ENCODE measurements at places on chromosomes 4 and X.
A peak's percentile ranks its signal among the peaks of the same experiment; 100 is the strongest.

- no peak for DNase-seq
Observed at GRCh38 chr4:17081179-17081578, 182.7 kb upstream of the LDB2 start.

DNA sequence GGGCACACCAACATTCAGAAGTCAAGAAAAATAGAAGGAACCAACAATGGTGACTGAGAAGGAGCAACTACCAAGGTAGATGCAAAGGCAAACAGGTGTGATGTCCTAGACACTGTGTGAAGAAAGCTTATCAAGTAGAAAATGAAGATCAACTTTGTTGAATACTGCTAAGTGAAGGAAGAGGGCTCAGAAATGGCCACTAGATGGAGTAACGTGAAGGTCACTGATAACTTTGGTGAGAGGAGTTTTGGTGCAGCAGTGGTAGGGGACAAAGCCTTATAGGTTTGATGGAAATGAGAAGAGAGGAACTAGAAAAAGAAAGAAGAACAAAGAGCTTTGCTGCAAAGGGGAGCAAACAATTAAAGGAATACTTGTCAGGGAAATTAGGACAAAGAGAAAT is 23.5 kb downstream of the OTC start:
- DNase-seq: no peak

GRCh38 chrX:153517423-153517822 is at the start of gene ATP2B3:
ATP2B3 (plus strand) TSS chrX:153517642; CDS start chrX:153536248, 18,606 bp downstream.
- DNase-seq: no peak

GRCh38 chr4:133157460-133158160 is 8.5 kb downstream of the PCDH10 start:
- DNase-seq: no peak

DNA sequence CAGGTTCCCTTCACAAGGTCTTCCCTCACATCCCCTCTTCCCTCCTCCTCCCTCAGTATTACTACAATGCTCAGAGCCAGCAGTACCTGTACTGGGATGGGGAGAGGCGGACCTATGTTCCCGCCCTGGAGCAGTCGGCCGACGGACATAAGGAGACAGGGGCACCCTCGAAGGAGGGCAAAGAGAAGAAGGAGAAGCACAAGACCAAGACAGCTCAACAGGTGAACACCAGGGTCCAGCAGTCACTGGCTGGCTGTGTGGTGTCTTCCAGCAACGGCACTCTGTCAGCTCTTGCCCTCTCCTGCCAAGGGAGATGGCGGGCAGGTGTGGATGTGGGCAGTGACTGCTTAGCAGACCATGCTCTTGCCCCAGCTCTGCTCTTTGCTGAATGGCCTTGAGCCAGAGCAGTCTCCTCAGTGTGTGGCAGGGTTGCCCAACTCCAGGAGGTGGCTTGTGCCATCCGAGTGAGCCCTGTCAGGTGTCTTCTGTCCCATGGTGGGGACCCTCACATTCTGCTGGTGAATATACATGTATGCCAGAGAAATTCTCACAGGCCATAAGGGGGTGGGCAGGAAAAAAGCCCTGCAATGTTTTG is 11.4 kb upstream of the UBA1 start:
- DNase-seq: no peak

DNA sequence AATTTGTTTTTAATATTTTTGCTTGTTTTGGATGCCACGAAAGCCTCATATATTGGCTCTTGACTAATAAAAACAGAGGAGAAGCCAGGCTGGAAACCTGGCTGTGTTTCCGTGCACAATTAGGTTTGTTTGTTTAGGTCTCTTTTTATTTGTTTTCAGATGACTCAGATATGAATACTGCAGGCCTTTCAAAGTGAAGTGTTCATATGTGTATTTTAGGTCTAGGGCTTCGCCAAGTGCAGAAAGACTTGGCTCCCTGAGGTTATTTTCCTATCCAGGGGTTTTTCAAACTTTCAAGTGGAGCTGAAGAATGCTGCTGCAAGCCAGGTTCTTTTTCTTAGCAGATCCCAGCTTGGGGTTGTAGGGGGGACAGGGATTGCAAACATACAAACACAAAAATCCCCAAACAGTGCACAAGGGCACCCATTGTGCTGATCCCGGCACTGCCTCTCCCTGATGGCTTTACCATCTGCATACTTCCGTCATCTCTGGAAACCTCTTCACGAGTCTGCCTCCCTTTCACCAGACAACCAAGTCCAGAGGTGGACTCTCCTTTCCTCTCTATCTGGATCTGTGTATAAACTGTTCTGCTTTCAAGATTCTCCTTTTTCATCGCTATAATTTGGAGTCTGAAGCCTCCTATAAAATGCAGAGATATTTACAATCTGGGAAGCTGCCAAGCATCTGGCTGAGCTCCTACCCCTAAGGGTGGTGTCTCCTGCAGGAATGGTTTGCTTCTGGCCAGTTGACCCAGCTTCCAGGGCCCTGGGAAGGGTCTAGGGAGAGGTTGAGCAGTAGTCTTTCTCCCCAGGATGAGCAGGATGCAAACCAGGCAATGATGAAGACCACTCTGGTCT is 108.6 kb downstream of the SMIM20 start:
- no peak for DNase-seq

DNA sequence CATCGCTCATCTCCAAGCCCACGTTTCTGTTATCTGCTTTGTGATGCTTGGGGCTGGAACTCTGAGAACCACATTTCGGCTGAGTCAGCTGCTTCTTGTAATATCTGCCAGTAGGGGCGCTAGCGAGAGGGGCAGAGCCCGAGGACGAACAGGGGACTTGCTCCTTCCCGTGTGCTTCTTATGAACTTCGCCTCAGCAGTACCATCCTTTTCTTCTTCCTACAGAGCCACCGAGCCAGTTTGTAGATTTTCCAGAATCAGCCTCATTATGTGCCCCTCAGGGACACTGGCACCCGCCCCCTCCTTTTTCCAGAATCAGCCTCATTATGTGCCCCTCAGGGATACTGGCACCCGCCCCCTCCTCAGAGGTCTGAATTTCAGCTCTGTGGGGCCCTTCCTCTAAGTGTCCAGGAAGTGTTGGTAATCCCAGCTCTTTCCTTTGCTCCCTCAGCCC is 441.7 kb upstream of the RASGEF1B start:
- DNase-seq: peak; percentile 56

- no peak for DNase-seq
Observed at GRCh38 chrX:129996120-129996519, 13.7 kb downstream of the BCORL1 start.

GRCh38 chrX:153930011-153930910 is 4.2 kb upstream of the ARHGAP4 start:
- DNase-seq: no peak

GRCh38 chr4:177242651-177243286 is 66.9 kb upstream of the NEIL3 start:
- DNase-seq: no peak

DNA sequence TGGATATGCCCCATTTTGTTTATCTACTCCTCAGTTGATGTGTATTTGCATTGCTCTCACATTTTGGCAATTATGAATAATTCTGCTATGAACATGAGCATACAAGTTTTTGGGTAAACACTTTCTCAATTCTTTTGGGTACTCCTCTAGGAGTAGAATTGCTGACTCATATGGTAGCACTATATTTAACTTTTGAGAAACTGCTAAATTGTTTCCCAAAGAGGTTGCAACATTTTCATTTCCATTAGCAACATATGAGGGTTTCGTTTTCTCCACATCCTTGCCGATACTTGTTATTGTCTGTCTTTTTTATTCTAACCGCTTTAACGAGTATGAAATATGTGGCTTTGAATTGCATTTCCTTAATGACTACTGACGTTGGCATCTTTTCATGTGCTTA is 185.4 kb downstream of the TSPAN5 start:
- no peak for DNase-seq

DNA sequence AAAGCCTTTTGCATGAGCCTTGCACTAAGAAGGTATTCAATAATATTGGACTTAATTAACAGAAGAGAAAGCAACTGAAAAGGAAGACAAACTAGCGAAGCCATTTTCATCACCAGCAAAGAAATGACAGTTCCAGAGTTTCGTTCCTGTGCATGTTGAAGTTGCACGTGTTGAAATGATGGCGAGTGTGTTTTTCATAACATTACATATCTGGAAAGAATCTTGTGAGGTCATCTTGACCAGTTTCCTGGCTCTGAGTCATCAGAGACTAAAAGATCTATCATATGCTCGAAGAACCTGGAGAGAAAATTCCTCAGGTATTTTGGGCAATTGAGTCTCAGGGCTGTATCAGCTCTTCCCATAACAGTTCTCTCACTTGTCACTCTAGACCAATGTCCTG is 106.2 kb upstream of the MAML3 start:
- no peak for DNase-seq

DNA sequence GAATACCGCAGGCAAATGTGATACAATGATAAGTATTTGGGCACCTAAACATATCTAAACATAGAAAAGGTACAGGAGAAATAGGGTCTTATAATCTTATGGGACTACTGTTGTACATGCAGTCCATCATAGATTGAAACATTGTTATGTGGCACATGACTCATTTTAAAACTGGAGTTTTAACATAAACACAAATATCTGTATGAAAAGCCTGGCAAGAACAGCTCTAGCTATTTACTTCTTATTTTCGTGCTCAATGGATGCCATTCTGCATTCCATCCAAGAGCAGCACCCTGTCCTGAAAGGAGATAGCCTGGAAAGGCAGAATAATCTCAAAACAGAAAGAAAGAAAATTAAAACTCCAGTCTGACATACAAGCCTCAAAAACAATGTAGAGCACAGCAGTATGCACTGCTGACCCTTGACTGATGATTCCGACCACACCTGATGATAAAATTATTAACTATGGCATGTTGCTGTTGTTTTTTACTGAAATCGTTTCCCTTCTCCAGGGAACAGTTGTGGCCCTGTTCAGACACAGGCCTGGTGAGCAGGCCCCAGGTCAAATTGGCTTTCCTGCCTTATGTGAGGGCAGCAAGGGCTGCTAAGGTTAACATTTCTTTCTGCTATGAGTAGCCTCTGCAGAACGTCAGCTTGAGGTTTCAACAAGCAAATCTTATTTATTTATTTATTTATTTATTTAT is 152.7 kb downstream of the APBB2 start:
- DNase-seq: no peak

DNA sequence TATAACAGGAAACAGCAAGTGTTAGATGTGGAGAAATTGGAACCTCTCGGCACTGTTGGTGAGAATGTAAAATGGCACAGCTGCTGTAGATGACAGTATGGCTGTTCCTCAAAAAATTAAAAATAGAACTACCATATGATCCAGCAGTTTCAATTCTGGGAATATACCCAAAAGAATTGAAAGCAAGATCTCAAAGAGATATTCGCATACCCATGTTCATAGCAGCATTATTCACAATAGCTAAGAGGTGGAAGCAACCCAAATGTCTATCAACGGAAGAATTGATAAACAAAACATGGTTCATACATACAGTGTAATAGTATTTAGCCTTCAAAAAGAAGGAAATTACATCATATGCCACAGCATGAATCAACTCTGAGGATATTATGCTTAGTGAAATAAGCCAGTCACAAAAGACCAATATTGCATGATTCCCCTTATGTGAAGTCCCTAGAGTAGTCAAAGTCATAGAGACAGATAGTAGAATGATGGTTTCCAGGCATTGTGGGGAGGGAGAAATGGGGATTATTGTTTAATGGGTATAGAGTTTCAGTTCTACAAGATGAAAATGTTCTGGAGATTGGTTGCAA is 467.7 kb downstream of the IDS start:
- no peak for DNase-seq

DNA sequence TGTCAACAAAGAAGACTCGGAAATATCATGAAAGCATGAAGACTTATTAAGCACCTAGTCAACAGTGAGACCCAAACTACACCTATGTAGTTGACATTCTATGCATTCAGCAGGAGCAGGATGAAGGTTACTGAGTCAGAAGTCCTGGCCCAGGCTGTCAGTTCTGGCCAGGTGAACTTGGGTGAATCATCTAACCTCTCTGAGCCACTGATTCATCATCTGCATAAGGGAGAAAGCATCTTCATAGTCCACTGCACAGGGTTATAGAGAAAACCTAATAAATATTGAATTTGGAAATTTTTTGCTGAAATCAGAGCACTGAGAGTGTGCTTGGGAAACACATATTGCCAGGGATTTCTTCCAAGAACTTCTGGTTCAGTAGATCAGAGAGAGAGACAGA is 296.0 kb upstream of the SFRP2 start:
- no peak for DNase-seq

DNA sequence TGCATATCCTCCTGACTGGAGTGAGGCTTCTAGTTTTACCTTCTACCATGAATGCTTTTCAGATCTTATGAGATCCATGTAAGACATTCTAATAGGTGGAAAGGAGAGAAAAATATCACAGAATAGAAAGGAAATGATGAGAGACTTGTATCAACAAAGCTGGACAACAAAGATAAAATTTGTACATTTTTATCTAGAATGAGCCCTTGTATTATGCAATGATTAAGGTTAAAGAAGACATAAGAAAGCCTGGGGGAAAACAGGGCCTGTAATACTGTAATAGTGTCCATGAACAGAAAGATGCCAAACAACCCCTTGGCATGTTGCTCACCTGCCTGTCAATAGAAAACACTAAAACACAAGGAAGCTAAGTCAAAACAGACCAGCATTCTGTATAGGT is 44.2 kb upstream of the SCRG1 start:
- DNase-seq: no peak

- no peak for DNase-seq
Observed at GRCh38 chrX:68648960-68649359, 1.5 kb downstream of the STARD8 start.

- peak; percentile 77 for DNase-seq
Observed at GRCh38 chrX:79259073-79259689, 108.0 kb downstream of the ITM2A start.

DNA sequence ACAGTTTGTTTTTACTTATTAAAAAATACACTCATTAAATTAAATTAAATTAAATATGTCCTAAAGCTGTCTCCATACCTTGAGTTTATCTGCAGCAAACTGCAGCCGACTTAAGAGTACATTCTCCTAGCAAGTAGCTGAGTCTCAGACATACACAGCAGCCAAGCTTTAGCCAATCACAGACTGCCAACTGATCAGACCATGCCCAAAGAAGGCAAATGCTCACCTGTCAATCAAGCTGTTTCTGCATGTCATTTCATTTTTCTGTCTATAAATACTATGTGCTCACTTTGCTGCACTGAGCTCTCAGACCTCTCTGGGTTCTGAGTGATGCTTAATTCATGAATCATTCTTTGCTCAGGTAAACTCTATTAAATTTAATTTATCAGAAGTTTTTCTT is 280.9 kb upstream of the EPHA5 start:
- no peak for DNase-seq

GRCh38 chrX:103927633-103928032 is 34.8 kb upstream of the TMSB15B start:
- DNase-seq: no peak

DNA sequence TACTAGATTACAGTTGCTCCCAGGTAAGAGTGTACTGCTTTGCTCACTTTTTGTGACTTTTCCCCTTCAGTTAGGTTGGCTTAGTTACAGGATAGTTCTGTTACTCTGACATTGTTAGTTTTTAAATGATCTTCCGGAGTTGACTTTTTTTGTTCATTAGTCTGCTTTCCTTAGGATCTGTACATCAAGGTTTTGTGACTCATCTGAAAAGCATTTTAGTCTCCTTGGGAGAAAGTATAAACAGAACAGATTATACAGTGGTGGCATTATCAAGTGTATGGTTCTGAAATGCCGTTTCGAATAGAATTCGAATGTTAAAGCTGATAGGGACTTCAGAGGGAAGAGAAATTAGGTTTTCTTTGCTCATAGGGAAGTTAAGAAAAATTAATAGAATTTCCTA is 63.3 kb downstream of the USP9X start:
- DNase-seq: no peak
